Stimulated activated CD4-positive, alpha-beta T cell treated with anti-CD3 and anti-CD28 coated beads, Interleukin-12 subunit alpha, Interleukin-12 subunit beta, amount 100 ng/mL, for 24 hours (primary cell): ENCODE measurements at places on chromosomes 11 and 22.
A peak's percentile ranks its signal among the peaks of the same experiment; 100 is the strongest.

- no peak for DNase-seq
These were observed 617 bp downstream of the TSG101 start for GRCh38 chr11:18526130-18526520.

DNA sequence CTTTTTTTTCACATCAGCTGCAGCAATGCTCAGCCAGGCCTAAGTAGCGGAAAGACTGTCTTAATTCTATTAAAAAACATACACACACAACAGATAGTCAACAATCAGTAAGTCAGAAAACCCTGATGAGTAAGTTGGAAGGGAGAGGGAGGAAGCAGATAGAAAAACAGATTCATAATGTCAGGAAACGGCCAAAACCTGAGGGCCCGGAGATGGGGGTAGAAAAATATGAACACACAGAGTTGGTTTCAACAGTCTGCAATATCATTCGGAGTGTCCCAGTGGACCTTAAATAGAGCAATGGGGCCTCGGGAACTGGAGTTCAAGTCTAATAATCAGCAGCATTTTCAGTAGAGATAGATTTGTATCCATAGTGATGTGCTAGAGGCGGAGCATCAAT lies 14.8 kb downstream of the LRRC55 start:
- no peak for DNase-seq

DNA sequence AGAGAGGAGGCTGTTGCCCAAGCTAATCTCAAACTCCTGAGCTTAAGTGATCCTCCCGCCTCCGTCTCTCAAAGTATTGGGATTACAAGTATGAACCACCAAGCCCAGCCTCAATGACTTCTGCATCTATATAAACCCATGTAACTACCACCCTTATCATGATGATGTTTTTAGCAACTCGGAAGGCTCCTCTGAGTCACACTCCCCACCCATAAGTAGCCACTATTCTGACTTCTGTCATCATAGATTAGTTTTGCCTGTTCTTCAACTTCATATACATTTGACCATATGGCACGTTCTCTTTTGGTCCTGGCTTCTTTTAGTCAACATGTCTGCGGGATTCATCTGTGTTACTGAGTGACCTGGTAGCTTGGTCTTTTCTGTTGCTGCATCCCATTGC lies 6.4 kb upstream of the FOSL1 start:
- no peak for DNase-seq

- no peak for DNase-seq
These were observed 108.4 kb upstream of the CSNK2A3 start for GRCh38 chr11:11461473-11461872.

DNA sequence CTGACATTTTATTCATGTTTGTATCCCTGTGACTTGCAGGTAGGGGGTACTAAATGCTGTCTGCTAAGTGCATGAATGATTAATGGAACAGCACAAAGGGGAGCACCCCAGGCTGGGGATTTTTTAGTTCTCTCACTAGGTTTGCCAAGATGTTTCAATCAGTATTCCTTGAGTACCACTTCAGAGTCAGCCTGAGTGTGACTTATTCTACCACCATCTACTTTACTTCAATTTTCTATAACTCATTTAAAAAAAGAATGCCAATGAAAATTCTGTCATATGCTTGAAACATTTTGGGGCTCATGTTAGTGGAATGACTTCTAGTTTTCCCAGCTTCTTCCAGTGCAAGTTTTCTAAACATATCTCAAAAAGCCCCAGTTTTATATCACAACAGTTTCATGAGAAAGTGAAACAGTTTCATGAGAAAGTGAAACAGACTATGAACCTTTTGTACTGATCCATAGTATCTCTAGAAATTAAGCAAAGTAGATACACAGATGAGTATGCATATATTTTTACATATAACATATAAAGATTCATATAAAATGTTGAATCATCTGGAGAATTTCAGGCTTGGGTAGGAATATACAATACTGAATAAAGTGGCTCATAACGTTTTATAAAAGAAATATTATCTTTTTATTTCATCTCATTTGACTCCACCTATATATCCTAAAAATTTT lies 252.4 kb downstream of the GRM5 start:
- no peak for DNase-seq

GRCh38 chr11:1157341-1157644 lies 460 bp upstream of the MUC5AC start:
- no peak for DNase-seq

DNA sequence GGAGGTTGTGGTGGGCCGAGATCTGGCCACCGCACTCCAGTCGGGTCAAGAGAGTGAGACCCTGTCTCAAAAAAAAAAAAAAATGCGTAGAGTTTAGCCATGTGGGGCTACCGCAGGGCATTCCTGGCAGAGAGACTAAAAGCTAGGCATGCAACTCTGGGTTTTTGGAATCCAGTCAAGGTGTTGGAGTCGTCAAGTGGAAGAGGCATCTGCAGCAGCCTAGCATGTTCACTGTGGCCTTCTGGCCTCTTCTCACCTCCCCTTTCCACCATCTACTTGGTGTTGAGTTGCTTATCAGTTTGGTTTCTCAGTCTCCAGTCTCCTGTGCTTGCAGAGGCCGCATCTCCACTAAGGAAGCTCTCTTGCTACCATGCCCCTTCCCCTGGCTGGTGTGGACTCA lies 572.5 kb downstream of the NTM start:
- no peak for DNase-seq

DNA sequence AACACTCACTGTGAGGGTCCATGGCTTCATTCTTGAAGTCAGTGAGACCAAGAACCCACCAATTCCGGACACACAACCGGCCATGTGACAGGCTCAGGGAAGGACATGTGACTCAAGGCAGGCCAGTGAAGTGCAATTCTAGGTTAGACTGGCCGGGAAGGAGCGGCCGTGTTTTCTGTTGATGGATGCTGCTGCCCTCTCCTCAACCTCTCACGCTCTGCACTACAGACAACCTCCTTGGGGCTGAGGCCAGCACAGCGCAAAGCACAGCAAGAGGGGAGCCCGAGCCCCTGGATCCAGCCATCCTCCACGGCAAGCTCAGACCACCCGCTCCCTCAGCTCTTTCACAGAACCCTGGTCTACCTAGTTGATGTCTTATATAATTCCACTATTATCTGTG lies 2.8 kb downstream of the NUDT8 start:
- DNase-seq, result no peak

GRCh38 chr11:108241330-108242037 lies 18.6 kb downstream of the ATM start:
- no peak for DNase-seq

- DNase-seq, result no peak
These were observed 417.9 kb upstream of the DDI1 start for GRCh38 chr11:103618528-103618927.

DNA sequence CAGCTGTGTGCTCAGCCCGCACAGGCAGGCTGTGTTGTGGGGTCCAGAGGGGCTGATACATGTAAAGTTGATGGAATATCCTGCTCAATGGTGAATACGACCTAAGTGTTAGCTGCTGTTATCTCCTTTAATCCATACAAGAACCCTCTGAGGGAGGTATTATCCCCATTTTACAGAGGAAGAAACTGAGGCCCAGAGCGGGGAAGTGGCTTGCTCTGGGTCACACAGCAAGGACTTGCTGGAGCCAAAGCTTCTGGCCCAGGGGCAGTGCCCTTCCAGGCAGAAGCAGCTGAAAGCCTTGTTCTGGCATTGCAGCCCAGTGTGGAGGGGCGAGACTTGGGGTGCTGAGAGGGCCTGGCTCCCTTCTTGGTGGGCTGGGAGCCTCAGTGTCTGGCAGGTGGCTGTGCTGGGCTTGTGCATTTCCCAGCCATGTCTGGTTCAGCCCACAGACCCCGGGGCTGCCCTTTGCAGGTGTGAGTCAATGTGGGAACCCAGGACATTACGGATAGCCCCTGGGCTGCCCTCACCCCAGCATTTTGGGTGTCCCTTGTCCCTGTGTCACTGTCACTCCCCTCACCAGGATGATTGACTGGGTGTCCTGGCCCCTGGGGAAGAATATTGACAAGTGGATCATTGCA lies 10.4 kb downstream of the USP35 start:
- no peak for DNase-seq

- no peak for DNase-seq
These were observed 508.8 kb downstream of the MN1 start for GRCh38 chr22:27292542-27293299.

- no peak for DNase-seq
These were observed 28.9 kb upstream of the CARD18 start for GRCh38 chr11:105168457-105168856.

DNA sequence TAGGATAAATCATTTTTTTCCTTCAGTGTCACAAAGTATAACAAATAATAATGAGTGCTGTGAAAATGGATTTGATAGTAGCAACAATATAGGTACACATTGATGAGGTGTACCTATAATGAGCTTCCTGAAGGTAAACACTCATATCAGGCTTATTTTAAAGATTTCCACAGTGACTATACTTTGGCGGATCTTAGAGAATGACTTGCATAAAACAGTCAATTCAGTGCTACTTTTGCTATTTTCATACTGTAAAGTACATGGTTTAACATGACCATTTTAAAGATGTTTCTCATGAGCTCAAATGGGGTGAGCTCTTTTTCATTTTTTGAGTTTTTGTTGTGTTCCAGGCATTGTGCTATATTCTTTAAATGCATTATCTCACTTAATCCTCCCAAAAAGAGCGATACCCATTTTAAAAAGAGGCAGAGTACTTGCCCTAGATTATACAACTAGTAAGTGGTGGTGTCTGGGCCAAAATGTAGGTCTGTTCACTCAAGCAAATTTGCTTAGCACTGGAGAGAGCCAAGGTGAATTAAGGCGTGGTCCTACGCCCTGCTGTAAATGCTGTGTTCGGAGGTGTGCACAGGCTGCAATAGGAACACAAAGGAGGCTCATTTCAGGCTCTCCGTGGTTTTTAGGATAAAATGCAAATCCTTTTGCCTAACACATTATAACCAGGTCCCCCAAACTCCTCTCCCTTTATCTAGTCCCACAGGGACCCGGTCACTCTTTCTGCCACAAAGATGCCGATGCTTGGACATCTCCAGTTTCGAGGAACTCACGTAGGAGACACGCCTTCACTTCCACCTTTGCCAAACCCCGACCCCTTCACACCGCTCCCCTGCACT lies 617 bp upstream of the ALKBH3 start:
- no peak for DNase-seq

DNA sequence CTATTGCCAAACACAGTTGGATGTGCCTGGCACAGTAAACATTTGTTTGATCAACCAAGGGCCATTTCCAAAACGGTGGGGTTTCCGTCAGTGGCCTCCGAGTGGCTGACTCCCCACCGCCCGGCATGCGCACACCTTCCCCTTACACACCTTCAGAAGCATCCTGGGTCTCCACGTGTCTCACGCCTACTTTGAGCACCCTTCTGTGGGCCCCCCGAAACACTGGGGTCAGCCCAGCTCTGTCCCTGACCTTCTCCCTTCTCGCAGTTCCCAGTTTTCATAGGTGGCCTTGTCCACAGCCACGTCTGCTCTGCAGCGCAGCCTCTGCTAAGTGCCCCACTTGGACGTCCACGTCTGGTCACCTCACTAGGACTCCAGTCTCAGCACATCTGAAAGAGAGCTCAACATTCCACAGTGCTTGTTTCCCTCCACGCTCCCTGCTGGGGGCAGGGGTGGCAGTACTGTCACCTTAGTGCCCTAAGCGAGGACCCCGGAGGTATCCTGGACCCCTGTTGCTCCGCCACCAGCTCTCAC lies 13.2 kb upstream of the SHANK2 start:
- no peak for DNase-seq

GRCh38 chr11:114137838-114138237 lies 78.3 kb downstream of the ZBTB16 start:
- DNase-seq, result no peak

- no peak for DNase-seq
These were observed 9.8 kb downstream of the MRPL48 start for GRCh38 chr11:73797457-73797856.

DNA sequence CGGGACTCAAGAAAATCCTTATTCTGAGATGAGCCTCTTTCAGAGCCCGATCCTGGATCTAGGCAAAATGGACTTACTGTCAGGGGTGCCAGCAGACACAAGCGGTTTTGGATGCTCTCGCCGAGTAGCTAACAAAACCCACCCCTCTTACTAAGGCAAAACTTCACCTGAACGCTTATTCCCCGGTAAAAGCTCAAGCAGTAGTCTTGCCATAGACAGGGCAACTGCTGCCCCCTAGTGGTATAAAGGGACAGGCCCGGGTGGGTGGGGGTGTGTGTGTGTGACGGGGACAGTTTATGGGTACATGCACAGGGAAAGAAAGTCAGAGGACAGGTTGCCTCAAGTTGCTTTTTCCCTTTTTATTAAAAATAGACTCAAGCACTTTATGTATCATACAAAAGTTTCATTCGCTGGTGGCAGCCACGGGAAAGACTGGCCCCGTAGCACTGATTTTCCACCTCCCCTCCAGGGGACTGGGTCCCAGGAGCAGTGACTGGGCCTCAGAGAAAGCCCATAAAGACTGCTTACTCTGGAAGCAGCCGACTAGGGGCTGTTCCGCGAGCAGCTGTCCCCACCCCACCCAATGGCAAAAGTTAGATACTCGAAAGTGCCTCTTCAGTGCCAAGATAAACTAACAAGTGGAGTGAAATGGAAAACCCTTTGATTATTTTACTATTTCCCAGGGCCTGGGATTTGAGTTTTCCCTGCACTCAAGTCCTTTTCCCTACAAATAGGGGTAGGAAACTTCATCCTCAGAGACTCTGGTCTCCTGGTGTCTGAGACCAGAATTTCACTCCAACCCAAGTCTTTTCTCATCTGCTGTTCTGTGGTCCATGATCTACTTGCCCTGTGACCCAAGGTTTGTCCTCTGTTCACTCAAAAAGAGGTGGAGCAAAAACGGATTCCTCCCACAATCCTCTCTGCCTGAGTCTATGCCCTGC lies 4.7 kb downstream of the YPEL4 start:
- peak; percentile 86 for DNase-seq

GRCh38 chr11:128294671-128295050 lies 292.7 kb downstream of the ETS1 start:
- no peak for DNase-seq

DNA sequence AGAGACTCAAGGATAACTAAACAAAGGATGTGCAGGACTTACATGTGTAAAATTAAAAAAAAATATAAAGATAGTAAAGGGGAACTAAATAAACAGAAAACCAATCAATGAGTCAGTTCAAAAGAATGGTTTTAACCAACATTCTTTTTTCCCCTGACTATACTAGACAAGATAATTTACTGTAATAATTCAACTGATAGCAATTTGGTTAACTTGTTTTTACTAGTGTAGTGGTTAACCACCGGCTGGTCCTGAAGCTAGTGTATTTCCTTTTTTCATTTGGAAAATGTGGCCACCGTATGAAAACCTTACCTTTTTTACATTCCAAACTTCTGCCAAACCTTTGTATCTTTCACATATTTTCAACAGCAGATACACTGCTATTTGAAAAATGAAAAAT lies 123.1 kb downstream of the ARHGAP42 start:
- DNase-seq, result no peak

DNA sequence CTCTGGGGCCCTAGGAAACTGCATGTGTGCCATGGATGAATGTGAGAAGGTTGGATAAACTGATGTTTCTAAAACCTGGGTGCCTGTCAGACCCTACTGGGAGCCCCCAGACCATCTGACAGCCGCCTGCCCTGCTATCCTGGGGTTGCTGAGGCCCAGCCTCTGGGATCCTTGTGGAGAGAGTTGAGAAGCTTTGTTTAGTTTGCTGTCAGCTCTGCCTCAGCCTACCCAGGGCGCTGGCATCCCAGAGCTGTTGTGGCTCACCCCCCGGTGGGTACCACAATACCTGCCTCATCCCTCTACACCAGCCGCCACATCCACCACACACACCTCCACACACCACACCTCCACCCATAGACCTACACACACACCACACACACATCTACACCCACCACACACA lies 38.5 kb upstream of the HMOX1 start:
- no peak for DNase-seq

- DNase-seq, result no peak
These were observed 106.4 kb upstream of the FGF3 start for GRCh38 chr11:69925366-69926196.

- DNase-seq, result no peak
These were observed 19.3 kb downstream of the SBF2 start for GRCh38 chr11:10274726-10275125.
